Islet precursor cell (in vitro differentiated cells): ENCODE measurements at places on chromosomes 6 and 20.

- DNase-seq, result no peak
These were observed 506.9 kb upstream of the ADGRB3 start for GRCh38 chr6:68128211-68128610.

- no peak for DNase-seq
These were observed 20.7 kb downstream of the COL19A1 start for GRCh38 chr6:69887026-69887425.

DNA sequence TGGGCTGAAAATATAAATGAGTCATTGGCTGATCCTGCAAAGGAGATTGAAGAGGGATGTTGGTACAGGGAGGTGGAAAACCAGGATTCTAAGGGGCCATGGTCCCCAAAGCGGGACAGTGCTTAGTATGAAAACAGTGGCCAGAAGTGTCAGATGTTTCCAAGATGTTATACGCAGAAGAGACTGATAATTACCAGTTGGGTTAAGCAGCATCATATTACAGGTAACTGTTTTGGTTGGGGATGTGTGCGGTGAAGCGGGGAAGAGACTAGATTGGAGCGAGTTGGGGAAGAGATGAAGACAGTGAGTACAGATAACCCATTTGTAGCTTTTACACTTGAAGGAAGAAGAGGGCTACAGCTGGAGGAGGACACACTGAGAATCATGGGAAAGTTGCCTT lies 80.8 kb downstream of the PLEKHG1 start:
- DNase-seq, result no peak

DNA sequence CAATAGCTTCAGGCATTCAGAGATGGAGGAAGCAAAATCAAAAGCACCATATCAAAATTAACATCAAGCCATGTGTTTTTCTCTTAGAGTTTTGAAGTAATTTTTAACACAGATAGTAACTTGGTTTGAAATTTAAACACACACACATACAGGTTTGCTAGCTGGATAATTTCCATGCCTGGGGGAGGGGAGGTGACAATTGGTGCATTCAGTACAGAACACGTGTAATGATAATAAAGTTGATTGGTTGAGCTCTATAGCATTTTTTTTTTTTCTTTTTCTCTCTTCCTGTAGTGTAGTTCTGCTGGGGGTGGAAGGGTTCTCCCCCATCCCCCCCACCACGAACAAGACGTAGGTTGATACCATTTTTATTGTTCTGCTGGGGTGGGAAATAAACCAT lies 564.8 kb downstream of the LMBRD1 start:
- DNase-seq, result no peak

DNA sequence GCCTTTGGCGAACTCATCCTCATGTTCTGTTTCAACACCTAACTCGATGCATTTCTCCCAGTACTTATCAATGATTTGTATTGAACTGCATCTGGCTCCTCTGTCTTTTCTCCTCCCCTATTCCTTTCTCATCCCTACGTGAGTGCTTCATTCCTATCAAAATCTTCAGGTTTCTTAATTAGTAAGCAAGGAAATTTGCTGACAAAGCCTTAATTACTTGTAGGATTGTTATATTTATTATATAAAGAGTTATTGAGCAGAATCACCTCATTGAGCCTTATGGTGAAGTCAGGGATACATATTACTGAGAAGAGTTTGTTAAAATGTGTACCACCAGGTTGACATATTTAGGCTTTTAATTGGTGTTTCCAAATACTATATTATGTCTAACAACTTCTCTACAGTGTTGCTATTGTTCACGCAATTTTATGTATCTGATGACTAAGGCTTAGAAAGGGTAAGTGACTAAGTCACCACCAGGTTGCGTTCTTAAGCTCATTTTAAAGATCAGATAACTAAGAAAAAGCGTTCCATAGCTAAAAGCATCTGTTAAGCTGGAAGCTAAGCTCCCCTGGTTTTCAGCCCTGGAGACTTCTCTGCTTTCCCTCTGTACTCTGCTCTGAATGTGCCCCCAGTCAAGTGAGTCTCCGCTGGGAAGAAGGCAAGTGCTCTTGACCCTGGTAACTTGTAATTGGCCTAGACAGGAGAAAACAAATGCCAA lies 18.9 kb downstream of the SCGN start:
- peak; percentile 60 for DNase-seq

- DNase-seq, result peak; percentile 25
These were observed 21.0 kb upstream of the RIN2 start for GRCh38 chr20:19737025-19737424.

- peak; percentile 62 for DNase-seq
These were observed 47.7 kb upstream of the POLR1H start for GRCh38 chr6:30013291-30013922.

GRCh38 chr6:29295623-29296022 lies 5.9 kb upstream of the OR14J1 start:
- no peak for DNase-seq

GRCh38 chr20:44688053-44688625 lies 27.0 kb upstream of the CCN5 start:
- no peak for DNase-seq

- DNase-seq, result no peak
These were observed 5.7 kb downstream of the NAPB start for GRCh38 chr20:23415555-23415954.

- DNase-seq, result no peak
These were observed 169.2 kb downstream of the OR2B2 start for GRCh38 chr6:27742833-27743573.

GRCh38 chr20:63686492-63687321 lies 9.7 kb upstream of the TNFRSF6B start:
- DNase-seq, result peak; percentile 74
